ENCODE measurements at places on chromosomes 5 and 9. TPM values are rescaled to one million over a fixed set of nuclear protein-coding genes. Genes with fewer than 3 reads are reported as not detected.

ZNF483 gene
- total RNA-seq, result 0.26 TPM

ROR2 gene
- total RNA-seq, result 0.13 TPM

- no peak for DNase-seq
Observed at GRCh38 chr9:95242613-95243012, 74.9 kb downstream of the FANCC start.

DNA sequence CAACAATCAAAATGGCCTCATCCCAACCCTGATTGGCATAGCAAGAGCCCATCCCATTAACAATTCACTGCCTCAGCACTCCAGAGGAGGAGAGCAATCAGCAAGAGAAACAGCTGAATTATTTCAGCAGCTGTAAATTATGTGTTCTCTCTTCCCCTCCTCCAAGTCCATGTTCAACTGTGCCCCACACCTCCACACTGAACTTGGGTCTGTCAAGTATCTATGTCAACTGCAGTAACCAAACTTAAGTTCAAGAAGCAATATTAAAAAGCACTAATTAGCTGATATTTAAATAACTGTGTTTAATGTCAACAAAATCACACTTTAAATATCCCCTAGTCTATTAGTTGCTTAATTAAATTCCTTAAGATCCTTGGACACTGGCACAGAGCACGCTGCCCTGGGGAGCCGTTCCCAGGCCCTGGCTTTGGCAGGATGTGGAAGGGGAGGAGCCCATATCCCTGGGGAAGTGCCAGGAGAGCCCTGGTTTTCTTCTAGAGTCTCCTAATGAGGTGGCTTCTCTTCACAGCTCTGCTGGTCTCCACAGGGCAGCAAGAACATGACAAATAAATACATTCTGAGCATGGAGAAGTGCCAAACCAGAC lies 50.6 kb downstream of the SIL1 start:
- DNase-seq, result peak; percentile 49

GRCh38 chr9:34454571-34455065 lies 3.8 kb downstream of the FAM219A start:
- peak; percentile 82 for DNase-seq

DNA sequence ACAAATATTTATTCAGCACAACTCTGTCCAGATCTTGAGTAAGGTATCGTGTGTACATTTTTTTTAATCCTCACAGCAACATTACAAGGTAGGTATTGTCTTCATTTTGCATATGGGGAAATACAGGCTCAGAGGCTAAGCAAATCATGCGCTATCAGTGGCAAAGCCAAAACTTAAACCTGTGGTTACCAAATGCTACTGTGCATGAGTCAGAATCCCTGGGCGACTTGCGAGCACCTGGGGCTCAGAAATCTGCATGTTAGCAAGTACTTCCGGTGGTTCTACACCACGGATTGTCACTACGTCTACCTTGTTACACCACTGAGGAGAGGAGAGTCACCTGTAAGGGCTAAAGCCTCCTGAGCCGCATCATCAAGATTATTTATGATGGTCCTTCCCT lies 21.3 kb downstream of the C5orf58 start:
- DNase-seq, result peak; percentile 98

- DNase-seq, result no peak
Observed at GRCh38 chr9:114735704-114736103, 53.7 kb upstream of the TEX48 start.
